Dermis blood vessel endothelial cell (primary cell): ENCODE measurements at places on chromosomes 2 and 18.

- no peak for DNase-seq
These were observed 319.2 kb downstream of the GBX2 start for GRCh38 chr2:235848946-235849345.

GRCh38 chr18:40063488-40063887 is 1891.5 kb upstream of the PIK3C3 start:
- no peak for DNase-seq

DNA sequence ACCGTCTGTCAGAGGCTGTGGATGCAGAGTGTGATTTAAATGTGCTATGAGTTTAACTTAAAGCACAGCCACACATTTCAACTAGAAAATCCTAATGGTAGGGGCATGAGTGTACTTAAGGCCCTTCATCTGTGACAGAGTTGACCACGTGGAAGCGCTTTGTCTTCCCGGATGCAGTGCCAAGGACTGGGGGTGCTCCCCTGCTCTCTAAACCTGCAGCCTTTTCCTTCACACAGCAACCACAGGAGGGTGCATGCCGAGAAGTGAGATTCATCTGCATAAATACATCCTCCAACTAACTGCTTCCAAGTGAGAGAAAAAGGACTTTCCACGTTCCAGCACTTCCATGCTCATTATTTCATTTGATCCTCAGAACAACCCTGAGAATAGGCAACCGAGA is 149.6 kb downstream of the MYT1L start:
- DNase-seq = no peak

- no peak for DNase-seq
These were observed 654.9 kb downstream of the ADCYAP1 start for GRCh38 chr18:1559563-1559962.

- peak; percentile 36 for DNase-seq
These were observed 739 bp downstream of the SIX2 start for GRCh38 chr2:45008296-45009129.

DNA sequence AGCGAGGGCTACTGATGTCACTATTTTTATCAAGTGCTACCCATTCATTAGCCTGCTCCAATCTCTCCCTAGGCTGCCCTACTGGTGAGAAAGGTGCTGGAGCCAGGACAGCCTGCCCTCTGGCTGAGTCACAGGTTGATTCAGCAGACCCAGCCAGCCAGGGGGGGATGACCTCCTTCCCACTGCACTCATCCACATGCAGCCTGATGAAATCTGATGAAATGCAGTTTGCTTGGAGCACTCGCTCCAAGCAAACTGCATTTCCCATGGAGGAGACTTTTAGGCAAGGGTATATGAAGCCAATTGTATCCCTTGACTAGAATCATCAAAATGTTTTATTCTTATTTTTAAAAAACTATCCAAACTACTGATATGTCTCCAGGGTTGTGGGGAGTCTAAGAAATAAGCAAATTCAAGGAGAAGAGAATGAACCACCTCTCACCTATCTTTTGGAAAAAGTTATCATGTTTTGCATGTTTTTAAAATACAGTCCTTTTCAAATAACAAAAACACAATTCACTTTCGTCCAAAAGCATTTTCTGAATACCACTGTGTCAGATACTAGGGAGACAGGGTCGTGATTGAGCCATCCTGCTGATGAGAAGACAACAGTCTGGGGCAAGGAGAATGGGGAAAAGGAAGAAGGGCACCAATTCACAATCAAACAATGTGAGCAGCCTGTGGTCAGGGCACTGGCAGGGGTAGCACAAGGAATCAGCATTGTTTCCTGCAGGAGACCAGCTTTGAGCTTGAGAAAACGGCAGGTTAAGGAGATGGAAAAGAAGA is 128.3 kb downstream of the AFF3 start:
- peak; percentile 30 for DNase-seq
